Mammary epithelial cell (primary cell): ENCODE measurements at places on chromosomes 4 and X. TPM values are rescaled to one million over a fixed set of nuclear protein-coding genes. Genes with fewer than 3 reads are reported as not detected.

DNA sequence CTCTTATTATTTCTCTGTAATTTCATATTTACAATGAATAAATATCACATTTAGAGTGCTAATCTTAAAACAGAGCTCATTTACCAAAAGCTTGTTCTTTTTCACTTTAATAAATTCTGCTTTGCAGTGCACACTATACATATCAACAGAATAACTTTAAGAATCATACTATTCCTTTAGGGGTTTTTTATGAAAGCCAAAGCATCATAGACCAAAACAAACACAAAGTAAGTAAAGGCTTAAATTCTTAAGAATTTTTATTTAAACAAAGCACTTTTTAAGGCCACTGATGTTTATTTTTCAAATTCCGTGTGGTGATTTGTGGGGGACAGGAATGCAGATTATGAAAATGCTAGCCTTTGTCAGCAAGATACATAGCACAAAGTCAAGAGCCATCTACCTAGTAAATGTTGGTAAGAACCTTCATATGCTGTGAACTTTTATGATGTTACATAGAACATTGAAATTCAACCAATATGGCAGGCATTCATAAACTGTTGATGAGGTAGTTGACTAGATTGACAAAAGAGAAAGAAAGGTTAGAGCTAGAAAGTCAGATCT, 17.8 kb downstream of the TIGD2 start:
- no peak for DNase-seq

Gene CLCN4
- 7.0 TPM for total RNA-seq

DNA sequence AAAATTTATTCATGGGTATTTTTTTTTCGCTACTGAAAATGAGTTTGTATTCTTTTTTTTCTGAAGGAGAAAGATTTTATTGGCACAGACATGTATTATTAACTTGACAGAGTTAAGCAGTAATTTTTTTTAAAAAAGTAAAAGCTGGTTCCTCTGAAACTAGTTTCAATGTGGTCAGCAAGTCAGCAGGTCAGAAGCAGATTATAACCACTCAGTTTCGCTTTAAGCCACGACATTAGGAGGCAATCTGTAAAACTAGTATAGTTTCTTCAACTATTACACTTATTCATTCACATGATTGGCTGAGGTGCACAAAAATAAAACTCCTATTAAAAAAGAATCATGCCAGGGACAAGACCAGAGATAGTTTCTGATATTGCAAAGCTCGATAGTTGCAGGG, 714.2 kb upstream of the PCDH7 start:
- DNase-seq: no peak

DNA sequence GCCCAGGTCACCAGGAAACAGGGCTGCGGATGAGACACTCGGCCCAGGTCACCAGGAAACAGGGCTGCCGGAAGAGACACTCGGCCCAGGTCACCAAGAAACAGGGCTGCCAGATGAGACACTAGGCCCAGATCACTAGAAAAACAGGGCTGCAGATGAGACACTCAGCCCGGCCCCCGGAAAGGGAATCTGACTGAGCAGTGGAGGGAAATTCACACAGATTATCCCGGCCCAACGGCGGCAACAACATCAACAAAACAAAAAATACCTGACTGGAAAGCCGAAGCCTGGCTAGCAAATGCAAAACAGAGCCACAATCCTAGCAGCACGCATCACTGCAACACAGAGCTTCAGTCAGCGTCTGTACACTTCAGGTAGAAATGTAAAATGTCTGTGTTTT, 20.7 kb downstream of the AFAP1 start:
- DNase-seq: no peak

- no peak for DNase-seq
Measured at GRCh38 chr4:22514481-22514880, 1.4 kb downstream of the ADGRA3 start.

- no peak for DNase-seq
Measured at GRCh38 chr4:82055156-82055555, 318.6 kb downstream of the HNRNPD start.

DNA sequence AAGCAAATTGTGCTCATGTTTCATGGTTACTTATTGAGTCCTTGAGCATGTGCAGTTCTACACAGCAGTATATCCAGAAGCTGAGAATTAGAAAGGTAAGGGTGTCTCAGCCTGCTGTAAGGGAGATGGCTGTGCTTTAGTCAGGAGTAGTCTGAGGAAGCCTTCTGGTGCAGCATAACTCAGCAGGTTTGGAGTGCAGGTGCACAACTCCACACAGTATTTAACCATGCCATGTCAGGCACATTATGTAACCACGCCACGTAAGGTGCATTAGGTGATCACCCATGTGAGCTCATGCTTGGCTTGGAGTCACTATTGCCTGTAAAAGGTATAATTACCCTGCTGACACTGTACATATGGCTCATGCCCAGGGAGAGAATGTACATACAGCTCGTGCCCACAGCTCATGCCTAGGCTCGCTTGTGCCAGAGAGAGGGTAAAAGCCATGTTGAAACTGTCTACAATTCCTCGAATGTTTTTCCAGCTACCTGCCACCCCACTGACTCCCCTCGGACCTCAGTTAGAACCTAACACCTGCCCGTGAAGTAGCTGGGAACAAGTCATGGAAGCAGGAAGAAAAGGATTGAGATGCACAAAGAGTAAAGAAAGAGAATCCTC, 37.8 kb downstream of the UCHL1 start:
- DNase-seq: no peak

Gene SFRP2
- total RNA-seq: not detected in 2 replicates

- no peak for DNase-seq
Measured at GRCh38 chr4:169246279-169246678, 24.5 kb downstream of the SH3RF1 start.

Gene AKAP4
- total RNA-seq: not detected

DNA sequence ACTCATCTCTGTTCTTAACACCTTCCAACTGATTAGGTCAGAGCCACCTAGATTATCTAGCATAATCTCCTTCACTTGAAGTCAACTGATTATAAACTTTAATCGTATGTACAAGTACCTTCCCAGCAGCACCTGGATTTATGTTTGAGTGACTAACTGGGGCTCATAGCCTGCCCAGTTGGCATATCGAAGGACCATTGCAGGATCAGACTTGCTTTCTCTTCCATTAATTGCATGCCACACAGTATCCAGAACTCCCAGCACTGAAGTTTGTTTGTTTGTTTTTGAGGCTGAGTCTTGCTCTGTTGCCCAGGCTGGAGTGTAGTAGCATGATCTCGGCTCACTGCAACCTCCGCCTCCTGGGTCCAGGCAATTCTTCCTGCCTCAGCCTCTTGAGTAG, 27.9 kb downstream of the GRK4 start:
- DNase-seq: peak; percentile 16

Gene PLS3
- 242 and 253 TPM in 2 replicates for total RNA-seq

- no peak for DNase-seq
Measured at GRCh38 chr4:54986095-54986846, 139.1 kb downstream of the KDR start.

GRCh38 chr4:71711044-71711984, 72.6 kb downstream of the GC start:
- DNase-seq: no peak

DNA sequence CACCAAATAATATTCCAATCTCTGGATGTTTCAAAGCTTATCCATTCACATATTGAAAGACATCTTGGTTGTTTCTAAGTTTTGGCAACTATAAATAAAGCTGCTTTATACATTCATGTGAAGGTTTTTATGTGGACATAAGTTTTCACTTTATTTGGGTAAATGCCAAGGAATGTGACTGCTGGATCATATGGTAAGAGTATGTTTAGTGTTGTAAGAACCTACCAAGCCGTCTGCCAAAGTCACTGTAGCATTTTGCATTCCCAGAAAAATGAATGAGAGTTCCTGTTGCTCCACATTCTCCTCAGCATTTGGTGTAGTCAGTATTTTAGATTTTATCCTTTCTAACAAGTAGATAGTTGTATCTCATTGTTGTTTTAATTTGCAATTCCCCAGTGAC, 1047.7 kb downstream of the C4orf33 start:
- no peak for DNase-seq

Gene ARHGEF9
- 21.4 and 34.0 TPM in 2 replicates for total RNA-seq

DNA sequence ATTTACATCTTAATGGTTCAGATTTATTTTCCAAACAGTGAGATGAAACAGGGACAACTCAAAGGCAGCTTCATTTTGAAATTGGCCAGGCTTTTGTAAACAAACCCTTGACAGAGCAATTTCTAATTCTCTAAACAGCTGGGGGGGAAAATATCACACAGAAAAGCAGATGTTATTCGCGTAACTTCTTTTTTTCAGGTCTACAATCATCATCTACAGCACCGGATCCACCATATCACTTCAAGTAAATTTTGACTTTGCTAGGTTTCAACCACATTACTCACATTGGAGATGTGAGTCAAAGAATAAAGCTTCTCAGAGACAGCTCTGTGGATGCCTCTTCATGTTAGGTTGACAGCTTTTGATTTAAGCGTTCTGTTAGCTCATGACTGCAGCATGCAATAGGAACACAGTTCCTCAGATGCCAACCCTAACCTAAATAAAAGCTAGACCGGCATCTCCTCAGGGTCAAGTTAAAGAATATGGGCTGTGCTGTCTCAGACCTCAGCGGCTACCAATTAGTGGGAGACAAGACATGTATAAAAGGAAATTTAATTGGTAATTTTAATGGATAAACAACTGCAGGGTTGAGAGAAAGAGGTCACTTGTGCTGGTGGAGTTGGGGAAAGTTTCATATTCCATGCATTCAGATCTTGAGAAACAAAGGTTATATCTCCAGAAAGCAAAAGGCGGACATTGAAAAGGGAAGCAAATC, 26.8 kb downstream of the AMELX start:
- DNase-seq: no peak

Gene CT47B1
- total RNA-seq: not detected

DNA sequence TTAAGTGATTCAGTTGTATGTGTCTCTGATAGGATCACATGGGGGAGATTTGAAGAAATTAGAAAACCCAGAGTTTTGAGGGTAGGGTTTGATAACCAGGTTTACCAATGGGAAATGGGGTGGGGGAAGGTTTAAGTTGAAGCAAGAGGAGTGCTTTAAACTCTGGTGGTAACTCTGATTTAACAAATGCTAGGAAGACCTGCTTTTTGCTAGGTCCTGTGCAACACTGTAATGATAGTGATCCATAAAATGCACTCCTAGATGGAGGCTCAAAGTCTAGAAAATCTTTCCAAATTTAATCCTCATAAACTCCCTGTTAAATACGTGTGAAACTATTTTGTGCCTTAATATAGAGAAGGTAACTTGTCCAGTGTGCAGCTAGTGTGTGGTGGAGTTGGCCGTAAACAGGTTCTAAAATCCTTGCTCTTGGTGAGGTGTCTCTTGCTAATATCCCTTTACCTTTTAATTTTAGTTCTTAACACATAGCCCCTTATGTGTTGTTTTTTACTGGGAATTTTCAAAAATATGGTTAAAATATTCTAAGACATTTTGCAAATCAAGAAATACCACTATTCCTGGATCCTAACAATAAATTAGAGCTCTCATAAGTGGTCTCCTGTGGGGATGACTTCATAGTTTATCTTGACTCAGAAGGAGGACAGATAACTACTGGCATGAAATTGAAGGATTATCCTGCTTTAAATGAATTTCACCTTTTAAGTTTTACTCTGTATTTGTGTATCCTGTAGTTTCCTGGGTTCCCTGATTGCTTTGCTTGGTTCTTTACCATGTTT, 4.1 kb downstream of the RPL34 start:
- no peak for DNase-seq

Gene KLB
- 0.17 TPM for total RNA-seq

DNA sequence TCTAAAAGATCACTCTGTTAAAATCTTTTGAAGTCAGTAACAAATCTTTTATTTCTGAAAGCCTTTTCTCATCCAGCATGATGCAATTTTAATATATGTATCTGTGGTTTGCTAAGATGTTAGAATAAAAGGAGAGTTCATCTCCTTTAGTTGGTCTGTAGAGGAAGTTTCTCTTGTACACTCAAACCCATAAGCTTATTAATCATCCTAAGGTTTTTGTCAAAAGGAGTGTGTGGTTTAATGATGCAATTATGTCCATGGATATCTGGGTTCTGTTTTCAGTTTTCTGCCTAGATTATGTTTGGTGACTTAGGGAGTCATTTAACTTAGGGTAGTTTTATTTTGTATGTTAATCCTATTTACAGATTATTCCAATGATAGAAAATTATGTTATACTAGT, 52.1 kb upstream of the NDST4 start:
- peak; percentile 1 for DNase-seq

- no peak for DNase-seq
Measured at GRCh38 chrX:128781506-128781905, 729.3 kb upstream of the ACTRT1 start.

DNA sequence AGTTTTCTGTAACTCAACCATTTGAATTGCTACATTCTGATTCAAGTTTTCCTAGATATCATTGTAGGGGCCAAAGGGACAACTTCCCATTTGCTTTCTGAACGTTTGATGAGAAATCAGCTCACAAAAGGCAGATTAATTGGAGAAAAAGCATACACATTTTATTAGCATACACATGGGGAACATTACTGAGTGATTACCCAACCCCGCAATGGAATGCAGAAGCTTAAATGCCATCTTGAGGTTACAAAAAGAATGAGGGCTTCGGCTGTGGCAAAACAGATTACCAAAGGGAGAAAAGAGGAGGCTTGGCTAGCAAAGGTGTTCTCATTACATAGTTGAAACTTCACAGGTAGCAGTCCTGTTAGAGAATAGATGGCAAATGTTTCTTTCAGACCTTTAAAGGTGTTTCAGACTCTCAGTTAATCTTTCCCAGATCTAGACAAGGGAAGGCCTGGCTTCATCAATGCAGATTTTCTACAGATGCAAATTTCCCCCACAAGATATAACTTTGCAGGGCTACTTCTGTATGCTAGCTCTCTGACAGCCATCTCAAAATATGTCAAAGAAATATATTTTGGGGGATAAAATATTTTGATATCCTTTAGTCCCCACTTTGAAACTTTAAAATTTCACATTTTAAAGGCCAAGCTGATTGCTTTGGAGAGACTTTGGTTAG, 26.5 kb upstream of the HERC6 start:
- DNase-seq: peak; percentile 48

DNA sequence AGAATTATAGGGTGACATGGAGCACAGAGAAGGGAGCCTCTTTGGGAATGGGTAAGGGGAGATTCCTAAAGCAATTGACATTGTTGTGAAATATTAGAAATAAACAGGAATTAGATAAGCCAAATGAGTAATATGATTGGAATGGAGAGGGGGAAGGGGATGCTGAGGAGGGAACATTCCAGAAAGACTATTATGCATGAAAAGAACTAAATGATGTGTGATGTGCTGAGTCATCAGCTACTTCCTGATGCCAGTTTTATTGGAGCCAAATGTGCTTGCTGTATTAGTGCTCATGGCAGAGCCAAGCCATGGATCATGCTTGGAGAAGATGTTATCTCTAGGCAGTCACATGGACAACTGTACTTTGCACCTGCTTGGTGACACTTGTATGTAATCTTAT, 189.0 kb upstream of the HCCS start:
- DNase-seq: peak; percentile 62
